Hair follicular keratinocyte (primary cell): ENCODE measurements at places on chromosomes 7 and 10. TPM values are rescaled to one million over a fixed set of nuclear protein-coding genes. Genes with fewer than 3 reads are reported as not detected.

The CAMK2B gene
- 0.04 and 0.47 TPM in 2 replicates for total RNA-seq

The CLEC2L gene
- not detected in 2 replicates for total RNA-seq

The FAM221A gene
- total RNA-seq: 0.08 and 0.23 TPM in 2 replicates

The LOXL4 gene
- total RNA-seq: 0.04 and 0.16 TPM in 2 replicates

The SNX13 gene
- total RNA-seq: 22.7 and 28.7 TPM in 2 replicates

The OR2A2 gene
- not detected in 2 replicates for total RNA-seq
